ENCODE measurements at places on chromosomes 6 and 20.

DNA sequence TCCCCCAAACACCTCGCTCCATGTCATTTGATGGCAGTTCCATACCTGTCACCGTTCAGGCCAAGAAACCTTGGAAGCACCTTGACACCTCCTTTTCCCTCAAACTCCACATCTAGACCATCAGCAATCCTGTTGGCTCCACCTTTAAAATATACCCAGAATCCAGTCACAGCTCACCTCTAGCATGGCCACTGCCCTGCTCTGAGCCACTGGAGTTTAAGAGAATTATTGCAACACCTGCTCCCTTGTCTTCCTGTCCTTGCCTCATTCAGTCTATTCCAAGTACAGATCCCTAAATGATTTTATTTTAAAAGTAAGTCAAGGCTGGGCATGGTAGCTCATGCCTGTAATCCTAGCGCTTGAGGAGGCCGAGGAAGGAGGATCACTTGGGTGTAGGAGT is 11.6 kb upstream of the TRIB3 start:
- DNase-seq: no peak

DNA sequence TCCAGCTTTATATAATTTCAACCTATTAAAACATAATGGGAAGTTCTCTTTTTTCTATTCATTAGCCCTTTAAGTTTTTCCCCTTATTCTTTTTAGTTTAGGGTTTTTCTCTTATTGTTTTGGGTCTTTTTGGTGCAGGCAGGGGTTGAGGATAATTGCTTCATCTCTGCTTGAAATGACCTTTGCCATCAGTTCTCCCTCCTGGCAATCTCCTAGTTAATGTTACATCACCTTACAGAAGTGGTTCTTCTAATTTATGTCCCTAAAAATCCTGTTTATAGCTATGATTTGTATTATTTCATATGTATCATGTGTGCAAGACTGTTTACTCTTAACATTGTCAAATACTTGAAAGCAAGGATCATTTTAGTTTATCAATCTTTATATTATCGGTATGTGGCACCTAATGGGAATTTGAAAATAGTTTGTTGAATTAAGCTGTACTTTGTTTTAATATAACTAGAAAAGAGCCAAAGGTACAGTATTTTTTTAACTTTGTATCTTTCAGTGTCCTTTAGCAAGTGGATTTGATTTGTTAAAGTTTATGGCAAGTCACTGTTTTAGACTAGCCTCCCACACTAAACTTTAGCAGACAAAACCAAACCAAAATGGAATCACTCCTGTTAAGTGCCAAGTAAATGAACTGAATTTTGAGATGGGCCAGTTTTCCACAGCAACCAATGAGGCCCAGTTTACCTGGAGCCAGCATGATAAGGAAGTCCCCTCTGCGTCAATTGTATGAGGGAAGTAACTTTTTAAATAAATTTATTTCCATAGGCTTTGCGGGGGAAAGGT is 26.6 kb upstream of the RUNX2 start:
- DNase-seq: no peak

DNA sequence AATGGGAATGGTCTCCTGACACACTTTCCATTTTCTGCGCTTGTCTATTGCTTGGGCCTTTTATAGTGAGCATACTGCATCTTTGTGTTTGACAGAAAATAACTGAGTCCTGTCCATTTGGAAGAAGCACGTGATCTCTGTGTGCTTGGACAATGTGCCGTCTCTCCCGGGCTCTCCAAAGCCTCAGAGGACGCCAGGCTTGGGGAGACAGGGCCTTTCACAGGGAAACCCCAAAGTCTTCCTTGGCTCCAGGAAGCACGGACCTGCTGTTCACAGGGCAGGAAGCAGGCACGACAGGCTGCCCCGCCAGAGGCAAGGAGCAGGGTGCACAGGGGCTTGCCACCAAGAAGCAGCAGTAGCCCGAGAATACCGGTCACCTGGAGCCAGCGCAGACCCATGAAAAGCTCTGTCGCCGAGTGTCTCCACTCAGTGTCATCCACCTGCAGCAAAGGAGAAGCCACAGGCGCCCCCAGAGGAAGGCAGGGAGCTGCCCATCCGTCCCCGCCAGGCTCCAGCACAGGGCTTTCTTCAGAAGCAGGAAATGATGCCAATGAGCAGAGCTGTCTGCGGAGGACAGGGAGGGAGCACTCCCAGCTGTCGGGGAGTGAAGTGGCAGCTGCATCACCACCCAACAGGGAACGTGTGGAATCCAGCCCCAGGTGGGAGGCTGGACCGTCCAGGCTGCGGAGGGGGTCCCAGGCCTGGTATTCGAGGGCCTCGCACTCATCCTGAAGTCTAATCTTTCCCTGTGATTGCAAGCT is 135.1 kb downstream of the AGPAT4 start:
- no peak for DNase-seq

DNA sequence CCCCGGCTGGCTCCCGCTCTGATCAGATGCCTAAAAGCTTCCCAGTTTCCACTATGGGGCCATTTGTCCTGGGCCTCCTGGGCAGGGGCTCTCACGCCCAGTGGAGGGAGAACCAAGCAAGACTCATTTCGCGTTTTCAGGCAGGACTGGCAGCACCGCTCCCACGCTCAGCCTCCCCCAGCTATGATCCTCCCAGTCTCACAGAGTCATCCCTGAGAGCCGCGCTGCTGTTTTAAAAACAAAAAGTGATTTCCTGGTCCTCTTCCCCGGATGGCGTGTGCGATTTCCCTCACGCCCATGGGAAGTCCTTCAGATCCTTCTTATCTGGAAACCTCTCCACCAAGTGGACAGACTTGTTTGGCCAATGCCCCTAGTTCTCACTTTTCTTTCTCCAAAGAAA is at the start of gene ADGRF5:
Gene ADGRF5, minus strand, starts transcription at position 208 of the 400 bp plus-strand sequence. CDS start 15,176 bp downstream, outside the sequence.
- no peak for DNase-seq

GRCh38 chr6:2593167-2593566 is 157.6 kb downstream of the MYLK4 start:
- DNase-seq: no peak

- DNase-seq: no peak
Measured at GRCh38 chr6:48222241-48222640, 111.2 kb upstream of the PTCHD4 start.

GRCh38 chr6:66896415-66896814 is 1189.4 kb upstream of the EYS start:
- no peak for DNase-seq

All from left renal pelvis (tissue), 4 donors.